AG09319 (cell line): ENCODE measurements at places on chromosomes 7 and 10.

GRCh38 chr7:45585628-45586027 is 11.5 kb downstream of the ADCY1 start:
- DNase-seq = no peak

DNA sequence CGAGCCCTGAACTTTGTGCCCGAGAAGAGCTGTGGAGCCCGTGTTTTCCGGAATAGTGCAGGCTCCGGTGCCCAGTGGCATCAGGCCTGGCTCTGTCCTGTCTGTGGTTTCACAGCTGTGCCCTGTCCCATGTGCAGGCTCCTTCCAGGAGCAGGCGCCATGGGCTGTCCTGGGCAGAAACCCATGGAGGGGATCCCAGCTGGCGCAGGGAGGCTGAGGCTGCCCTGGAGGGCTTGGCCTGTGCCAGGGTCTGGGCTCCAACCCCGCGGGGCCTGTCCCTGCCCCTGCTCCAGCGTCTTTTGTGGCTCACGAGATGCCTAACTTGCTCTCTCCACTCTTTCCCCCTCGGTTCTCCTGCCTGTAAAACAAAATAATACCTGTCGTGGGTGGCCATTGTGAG is 23.3 kb upstream of the CRHR2 start:
- DNase-seq = no peak

DNA sequence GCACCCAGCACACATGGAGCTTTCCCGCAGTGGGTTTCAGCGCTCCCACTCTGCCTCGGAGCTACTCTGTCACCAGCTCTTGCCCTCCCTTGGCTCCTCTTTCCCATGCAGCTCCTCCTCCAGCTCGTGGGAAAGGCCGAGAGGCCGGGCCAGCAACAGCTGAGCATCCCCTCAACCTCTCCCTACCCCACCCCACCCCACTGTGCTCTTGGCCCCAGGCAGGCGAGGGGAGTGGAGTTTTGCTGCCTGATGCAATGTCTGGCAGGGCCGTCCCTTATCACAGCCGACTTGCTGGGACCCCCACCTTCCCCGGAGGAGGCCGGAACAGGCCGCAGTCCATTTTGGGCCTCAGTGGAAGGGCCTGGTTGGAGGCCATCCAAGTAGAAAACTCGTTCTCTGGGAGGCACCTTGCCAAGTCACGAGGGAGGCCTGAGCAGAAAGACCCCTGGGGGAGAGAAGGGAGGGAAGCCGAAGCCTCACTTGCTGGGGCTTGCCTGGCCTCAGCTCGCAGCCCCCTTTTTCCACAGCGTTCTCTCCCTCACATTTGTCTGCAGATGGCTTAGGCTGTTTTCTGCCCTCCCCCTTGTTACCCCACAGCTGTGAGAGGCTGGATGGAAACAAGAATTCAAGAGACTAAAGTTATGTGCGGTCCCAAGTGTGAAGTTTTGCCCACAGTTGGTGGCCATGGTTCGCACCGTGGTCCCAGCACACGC is 35.3 kb downstream of the CHST3 start:
- peak; percentile 66 for DNase-seq

DNA sequence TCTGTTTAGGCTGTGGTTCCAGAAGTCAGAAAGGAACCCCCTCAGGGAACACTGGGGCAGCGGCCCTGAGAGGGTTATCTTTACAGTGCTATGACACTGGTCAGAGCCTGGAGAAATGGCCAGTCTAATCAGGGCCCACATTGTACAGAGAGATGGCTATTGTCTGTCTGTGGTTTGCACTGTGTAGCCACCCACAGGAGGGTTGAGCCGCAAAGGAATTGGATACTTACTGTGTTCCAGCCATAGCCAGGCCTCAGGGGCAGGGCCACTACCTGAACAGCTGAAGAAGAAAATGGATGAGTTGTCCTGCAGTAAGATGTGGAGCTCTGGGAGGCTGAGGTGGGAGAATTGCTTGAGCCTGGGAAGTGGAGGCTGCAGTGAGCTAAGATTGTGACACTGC is 47.5 kb upstream of the PODXL start:
- DNase-seq = no peak

GRCh38 chr10:103111031-103111917 is 81.8 kb downstream of the NT5C2 start:
- DNase-seq = peak; percentile 22

DNA sequence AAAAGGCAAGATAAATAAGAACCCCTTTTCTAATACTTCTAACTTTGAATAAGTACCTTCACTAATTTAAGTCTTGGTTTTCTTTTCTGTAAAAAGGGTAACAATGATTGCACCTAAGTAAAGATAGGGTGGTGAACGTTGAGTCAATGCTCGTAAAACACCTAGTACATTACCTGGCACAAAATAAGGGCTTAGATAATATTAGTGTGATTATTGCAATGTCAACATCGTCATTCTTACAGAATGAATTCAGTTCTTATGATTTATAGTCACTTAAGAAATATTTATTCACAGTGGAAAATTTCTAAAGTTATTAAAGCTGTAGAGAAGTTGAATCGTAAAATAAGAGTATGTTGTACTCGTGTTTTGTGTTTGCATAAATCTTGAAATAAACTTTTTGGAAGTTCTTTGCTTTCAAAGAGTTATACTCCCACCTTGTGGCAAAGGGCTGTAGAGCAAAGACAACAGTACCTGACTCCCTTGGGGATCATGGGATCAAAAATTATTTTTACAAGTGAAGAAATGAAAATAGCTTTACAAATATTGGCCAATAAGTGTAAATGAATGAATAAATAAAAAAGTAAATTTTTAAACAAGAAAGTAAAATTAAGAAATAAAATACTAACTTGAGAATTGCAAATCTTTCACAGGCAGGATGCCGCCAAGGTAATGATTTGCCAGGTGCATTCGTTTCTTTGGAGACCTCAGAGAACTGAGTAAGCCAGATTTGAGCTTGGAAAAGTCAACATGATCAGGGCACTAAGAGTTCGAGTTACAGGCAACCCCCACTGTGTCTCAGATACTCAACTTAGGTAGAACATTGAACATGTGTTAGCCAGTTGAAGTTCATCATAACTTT is 285.8 kb upstream of the CACNA2D1 start:
- peak; percentile 7 for DNase-seq

DNA sequence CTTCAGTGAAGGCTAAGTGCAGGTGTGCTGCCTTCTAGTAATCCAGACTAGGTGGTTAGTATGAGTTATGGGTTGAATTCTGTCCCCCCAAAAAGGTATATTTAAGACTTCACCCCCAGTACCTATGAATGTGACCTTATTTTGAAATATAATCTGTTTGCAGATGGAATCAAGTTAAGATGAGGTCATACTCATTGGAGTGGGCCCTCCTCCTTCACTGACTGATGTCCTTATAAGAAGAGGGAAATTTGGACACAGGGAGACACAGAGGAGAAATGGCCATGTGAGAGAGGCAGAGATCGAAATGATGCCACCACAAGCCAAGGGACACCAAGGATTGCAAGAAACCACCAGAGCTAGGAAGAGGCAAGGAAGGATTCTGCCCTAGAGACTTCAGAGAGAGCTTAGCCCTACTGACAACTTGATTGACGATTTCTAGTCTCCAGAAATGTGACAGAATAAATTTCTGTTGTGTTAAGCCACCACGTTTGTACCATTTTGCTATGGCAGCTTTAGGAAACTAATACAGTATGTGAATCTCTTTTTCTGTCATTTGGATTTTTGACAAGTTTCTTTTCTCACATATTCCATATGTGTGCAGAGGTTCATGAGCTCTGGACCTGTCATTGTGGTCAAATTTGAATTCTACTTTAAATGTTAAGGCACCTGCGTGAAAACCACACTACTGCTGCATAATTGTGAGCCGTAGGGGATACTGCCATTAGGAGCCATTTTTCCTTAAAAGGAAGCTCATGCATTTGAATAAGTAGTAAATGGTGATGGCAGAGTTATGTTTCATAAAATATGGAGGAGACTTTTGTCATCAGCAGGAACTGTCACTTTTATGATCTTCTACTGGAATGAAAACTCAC is 2.6 kb upstream of the RPA3 start:
- DNase-seq = no peak

DNA sequence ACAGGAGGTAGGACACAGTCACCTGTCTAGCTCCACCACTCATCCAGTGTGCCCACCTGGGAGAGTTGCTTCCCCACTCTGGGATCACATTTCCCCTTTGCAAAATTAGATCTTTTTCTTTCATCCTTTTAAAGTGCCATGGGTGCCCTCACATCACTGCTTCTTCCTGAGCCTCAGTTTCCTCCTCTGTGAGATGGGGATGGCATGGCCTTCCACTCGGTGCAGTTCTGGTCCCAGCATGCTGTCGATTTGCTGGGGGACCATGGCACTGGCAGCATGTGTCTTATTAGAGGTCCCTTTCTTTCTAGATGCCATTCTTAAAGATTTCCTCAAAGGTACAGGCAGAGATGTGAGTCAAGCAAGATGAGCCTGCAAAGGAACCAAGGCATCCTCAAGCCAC is 158.3 kb upstream of the ZMIZ1 start:
- no peak for DNase-seq

- DNase-seq = no peak
These were observed 111.0 kb upstream of the ANTXRL start for GRCh38 chr10:46175831-46176230.

DNA sequence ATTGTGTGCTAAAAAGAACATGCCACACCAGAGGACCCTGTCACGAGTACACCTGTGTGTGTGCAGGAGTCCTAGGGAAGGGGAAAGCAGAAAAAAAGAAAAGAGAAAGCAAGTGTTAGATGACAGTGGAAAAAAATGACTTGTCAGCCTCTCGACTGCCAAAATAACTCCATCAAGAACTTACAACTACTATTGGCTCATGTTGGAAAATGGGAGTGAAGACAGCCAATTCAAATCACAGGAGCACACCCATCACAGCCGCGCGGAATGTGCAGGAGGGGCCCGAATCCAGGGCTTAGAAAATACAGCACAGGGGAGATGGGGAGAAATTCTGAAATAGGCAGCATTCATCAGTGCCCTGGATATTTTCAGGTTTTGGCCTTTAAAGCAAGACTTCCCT is 38.1 kb upstream of the FOXI2 start:
- no peak for DNase-seq

- no peak for DNase-seq
These were observed 416.4 kb downstream of the TCERG1L start for GRCh38 chr10:130895161-130895560.

DNA sequence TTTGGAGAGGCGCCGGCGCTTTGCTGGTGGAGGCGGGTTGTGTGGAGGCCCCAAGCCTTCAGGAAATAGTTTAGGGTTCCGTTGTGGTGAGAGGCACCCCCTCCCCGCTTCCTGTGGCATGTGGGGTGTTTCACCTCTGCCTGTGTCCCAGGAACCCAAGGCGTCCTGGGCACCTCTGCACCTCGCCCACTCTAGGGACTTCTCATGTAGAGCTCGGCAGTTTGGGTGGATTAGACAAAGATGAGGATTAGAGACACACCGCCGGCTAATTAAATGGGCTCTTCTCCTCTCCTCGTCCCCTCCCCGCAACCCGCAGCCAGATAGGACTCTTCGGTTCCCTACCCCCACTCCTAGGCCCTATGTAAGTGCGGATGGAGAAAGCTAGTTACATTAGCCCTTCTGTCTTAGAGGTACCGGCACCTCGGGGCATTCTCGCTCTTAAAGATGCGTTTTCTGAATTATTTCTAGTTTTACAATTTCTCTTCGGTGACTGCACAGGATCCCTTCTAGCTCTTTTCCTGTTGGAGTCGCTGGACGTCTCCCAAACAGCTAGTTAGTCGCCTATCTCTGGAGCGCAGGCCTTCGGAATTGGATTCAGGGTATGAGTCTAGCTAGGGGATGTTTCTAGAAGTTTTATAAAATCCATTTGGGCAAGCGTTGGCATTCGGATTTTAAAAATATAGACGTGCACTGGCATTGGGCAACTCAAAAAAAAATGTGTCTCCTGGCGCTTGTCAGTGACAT is 7.8 kb downstream of the PTF1A start:
- no peak for DNase-seq

GRCh38 chr7:2478399-2478785 is 2.2 kb upstream of the GRIFIN start:
- DNase-seq = no peak

GRCh38 chr10:77586719-77587415 is 50.7 kb downstream of the KCNMA1 start:
- peak; percentile 92 for DNase-seq

GRCh38 chr7:91127959-91128358 is 136.3 kb upstream of the FZD1 start:
- DNase-seq = no peak

GRCh38 chr7:164882-165660 is 27.3 kb upstream of the FAM20C start:
- DNase-seq = no peak

GRCh38 chr10:48478469-48478868 is 126.4 kb downstream of the ARHGAP22 start:
- no peak for DNase-seq
